Activated naive CD4-positive, alpha-beta T cell treated with anti-CD3 and anti-CD28 coated beads, Interleukin-2, amount 50 U/mL, for 16 hours (primary cell): ENCODE measurements at places on chromosomes 13 and 19.

GRCh38 chr13:20080377-20081164 is 80.3 kb downstream of the GJA3 start:
- DNase-seq, result no peak

- DNase-seq, result no peak
Observed at GRCh38 chr19:57321751-57322150, 1.5 kb downstream of the ZNF543 start.

GRCh38 chr19:45153339-45154063 is 7.3 kb downstream of the NKPD1 start:
- DNase-seq, result peak; percentile 52

GRCh38 chr13:111944171-111944583 is 122.8 kb upstream of the SOX1 start:
- no peak for DNase-seq

DNA sequence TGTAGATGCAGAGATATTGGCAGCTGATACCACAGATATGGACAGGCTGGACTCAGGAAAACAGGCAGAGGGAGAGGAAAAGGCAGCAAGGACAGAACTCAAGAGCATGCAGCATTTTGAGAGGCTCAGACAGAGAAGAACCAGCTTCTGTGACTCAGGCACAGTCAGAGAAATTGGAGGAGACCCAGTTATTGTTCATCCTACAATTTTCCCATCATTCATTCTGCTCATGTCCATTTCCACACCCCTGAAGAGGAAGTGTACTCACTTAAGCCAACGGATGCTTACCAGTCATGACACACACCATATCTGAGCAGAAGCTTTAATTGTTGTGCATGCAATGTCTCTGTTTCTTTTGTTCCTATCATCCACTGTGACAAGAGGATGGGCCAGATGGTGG is 359.8 kb upstream of the HTR2A start:
- no peak for DNase-seq
